Stimulated activated CD8-positive, alpha-beta memory T cell treated with anti-CD3 and anti-CD28 coated beads, Interleukin-7, amount 100 ng/mL, for 24 hours (primary cell): ENCODE measurements at places on chromosomes 5 and 9.

- DNase-seq: no peak
Measured at GRCh38 chr5:34863946-34864345, 25.0 kb downstream of the TTC23L start.

GRCh38 chr9:136956604-136957003, 4.5 kb downstream of the LCN12 start:
- DNase-seq: no peak

GRCh38 chr9:113648048-113648447, 184.5 kb downstream of the RGS3 start:
- DNase-seq: no peak

- no peak for DNase-seq
Measured at GRCh38 chr9:79674052-79674777, 102.5 kb downstream of the TLE4 start.

DNA sequence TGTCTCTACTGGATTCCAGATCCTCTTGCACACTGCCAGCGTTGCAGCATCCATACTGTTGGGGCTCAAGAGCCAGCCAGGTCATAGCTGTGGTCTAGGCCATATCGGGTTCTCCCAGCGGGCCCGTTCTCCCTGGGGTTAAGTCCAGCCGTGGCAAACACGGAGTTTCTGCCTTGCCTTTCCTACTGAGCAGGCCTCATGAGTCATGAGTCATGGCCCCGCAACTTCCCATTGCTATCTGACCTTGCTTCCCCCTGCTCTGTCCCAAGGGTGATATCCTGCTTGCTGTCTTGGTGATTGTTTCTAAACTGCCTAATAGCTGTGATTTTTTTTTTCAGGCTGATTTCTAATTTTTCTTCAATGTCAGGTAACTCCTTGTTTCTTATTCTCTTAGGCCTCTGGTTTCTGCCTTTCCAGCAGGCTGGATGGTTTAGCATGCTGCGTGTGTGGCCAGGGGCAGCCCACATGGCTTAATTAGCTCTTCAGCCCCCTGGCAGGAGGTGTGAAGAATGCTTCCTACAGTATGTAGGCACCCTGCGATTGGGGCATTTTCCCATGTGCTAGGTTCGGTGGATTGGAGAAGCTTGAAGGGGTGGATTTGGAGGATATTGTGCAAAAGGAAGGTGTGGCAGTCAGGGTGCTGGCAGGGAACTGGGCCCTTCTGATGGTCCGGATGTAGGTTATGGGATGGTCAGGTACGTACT, 18.7 kb downstream of the DAPK1 start:
- DNase-seq: no peak
